Forelimb muscle (tissue), 1 donor: ENCODE measurements at places on chromosomes 7 and 10.
A peak's percentile ranks its signal among the peaks of the same experiment; 100 is the strongest.

DNA sequence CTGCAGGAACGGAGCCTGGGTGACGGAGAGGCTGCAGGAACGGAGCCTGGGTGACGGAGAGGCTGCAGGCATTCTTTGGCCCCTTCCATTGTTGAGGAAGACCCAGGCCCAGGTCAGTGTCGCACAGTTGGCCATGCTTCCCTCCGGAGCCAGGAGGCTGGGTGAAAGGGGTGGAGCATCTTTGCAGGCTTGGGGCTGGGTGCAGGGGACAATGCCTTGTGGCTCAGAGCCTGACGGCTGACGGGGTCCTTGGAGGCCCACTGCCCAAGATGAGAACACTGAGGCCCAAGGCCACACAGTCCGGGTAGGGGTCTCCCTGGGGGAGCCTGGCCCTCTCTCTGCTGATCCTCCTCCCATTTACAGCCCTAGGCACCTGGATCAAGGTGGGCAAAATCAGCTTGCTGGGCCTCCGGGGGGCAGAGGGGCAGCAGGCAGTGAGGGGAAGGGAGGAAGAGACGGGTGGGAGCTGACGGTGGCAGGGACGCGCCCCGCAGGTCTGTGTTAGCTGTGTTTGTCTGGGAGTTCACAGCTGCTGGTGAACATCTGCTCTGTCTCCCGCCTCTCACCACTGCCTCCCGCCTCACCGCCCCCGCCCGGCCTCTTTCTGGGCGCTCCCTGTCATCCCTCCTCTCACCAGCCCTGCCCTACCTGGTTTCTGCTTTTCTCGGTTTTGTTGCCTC, 30.6 kb upstream of the PCBD1 start:
- DNase-seq, result no peak

GRCh38 chr7:157964016-157964415, 623.6 kb downstream of the PTPRN2 start:
- DNase-seq, result no peak

DNA sequence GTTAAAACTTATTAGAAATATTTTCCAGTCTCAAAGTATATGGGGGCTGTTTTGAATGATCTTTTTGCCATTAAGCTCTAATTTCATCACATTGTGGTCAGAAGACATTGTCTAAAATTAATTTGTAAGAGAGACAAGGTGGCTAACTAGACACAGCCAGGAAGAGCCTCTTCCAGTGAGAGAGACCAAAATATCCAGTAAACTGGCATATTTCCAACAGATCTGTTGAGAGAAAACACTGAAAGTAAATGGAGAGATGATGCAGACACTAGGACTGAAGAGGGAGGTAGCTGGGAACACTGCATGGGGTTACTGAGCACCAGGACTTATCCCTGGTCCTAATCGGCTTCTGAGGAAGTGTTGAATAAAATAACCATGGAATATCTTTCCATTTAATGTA, 101.5 kb upstream of the TAS2R16 start:
- no peak for DNase-seq

- no peak for DNase-seq
Measured at GRCh38 chr7:17275749-17276671, 22.4 kb upstream of the AHR start.

GRCh38 chr10:2488446-2489005, 578.8 kb upstream of the PFKP start:
- no peak for DNase-seq

- peak; percentile 81 for DNase-seq
Measured at GRCh38 chr7:69429911-69430383, 168.3 kb upstream of the AUTS2 start.
